SIG-M5 (cell line): ENCODE measurements at places on chromosomes 2 and 18.

DNA sequence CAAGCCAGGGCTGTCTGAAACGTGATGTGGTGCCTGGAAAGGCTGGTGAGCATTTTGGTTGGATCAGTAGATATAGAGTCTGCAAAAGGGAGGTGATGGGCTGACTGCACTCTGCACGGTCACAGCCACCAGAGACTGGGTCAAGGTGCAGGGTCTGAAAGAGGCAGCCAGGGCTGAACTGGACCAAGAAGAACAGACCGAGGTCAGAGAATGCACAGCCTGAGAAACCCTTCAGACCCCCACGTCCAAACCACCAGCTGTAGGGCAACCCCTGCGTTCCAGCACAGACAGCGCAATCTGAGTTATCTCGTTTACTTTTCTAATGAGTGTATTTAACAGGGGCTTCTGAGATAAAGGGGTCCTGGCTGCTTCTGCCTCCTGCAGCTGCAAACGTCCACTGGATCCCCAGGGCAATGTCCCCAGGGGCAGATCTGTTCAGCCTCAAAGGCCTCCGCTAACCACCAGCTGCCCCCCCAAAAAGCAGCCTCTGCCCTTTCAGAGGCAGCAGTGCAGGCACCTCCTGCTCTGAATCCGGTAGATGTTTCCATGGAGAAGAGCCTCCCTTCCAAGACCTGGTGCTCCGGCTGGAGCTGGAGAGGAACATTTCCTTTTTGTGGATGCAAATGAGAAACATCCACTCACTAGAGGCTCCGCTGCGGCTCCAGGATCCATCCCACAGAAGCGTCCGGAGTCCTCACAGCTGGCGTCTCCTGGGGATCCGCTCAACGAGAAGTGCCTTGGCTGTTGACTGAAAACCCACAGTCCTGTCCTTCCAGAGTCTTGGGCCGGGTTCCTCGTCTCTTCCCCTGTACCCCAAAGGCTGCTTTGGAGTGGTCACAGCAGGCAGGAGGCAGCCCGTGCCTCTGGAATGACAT, 970 bp upstream of the KCNG2 start:
- DNase-seq, result no peak

GRCh38 chr2:98219152-98219551, 127.1 kb upstream of the CNGA3 start:
- DNase-seq, result no peak

GRCh38 chr2:169782513-169782912, 16.2 kb upstream of the SSB start:
- DNase-seq, result no peak

GRCh38 chr2:191302459-191303139, 57.4 kb downstream of the MYO1B start:
- no peak for DNase-seq

- no peak for DNase-seq
Measured at GRCh38 chr18:24170360-24170759, 31.5 kb downstream of the CABYR start.

GRCh38 chr18:80075940-80076339, 33.1 kb upstream of the ADNP2 start:
- DNase-seq, result no peak

DNA sequence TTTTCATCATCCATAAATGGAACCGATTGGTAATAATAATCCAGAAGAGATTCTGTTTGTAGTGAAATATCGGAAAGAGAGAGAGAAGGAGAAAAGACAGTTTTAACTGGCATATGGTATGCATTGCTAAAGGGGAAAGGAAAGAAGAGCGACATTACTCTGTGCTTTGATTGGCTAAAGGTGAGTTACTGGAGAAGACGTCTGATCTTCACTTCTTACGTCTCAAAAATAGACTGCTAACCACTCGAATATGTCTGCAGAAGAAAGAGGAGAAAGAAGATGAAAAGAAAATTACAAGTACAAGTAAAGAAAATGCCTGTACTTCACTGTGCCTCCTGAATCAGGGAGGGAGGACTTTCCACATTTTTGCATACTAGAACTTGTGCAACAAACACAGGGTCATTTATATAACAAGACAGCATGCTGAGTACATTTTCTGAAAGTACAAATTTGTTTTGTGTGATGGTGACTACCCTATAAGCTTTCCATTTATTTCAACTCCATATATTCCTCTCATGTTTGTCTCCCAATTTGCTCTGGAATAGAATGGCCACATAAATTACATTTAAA, 787.2 kb downstream of the RNF144A start:
- no peak for DNase-seq

DNA sequence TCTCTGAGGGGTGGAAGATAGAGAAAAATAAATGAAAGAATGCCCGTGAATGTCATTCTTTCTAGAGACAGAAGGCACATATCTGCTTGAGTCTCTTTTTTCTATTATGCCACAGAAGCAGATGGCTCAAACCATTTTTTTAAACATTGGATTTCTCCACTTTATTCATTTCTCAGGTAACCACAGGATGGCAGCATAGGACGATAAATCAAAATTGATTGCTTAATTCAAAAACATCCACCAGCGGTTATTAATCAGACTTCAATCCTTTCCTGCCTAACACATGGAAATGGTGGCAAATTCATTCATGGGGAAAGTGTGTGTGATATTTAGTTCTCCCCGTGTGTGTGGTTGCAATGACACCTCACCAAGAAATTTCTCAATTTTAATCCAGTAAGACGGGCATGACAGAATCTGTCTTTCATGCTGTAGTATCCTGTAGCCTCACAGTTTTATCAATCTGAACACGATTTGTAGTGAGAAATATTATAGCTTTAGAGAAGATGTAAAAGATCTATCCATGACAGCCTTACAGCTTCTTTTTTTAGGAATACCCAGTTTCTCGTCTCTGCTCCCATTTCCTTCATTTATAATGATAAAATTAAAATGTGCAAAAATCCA, 72.2 kb downstream of the DSC3 start:
- DNase-seq, result no peak

DNA sequence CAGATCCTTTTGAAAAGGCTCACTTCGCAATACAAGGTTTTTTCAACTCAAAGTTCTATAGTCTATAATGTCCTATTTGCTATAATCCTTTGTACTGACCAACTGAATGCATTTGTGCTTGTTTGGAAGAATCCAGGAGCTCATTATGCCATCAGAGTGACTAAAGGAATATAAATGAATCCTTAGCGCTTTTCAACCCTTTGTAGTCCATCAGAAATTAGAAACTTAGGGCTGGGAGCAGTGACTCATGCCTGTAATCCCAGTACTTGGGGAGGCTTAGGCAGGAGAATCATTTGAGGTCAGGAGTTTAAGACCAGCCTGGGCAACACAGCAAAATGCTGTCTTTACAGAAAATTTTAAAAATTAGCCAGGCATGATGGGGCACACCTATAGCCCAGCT, 330.2 kb upstream of the CHAC2 start:
- DNase-seq, result no peak

DNA sequence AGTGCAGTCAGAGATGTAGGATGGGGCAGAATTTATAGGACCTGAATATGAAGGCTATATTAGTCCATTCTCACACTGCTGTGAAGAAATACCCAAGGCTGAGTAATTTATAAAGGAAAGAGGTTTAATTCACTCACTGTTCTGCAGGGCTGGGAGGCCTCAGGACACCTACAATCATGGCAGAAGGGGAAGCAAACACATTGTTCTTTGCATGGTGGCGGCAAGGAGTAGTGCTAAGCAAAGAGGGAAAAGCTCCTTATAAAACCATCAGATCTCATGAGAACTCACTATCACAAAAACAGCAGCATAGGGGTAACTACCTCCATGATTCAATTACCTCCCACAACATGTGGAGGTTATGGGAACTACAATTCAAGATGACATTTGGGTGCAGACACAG, 76.8 kb upstream of the MSTN start:
- no peak for DNase-seq

DNA sequence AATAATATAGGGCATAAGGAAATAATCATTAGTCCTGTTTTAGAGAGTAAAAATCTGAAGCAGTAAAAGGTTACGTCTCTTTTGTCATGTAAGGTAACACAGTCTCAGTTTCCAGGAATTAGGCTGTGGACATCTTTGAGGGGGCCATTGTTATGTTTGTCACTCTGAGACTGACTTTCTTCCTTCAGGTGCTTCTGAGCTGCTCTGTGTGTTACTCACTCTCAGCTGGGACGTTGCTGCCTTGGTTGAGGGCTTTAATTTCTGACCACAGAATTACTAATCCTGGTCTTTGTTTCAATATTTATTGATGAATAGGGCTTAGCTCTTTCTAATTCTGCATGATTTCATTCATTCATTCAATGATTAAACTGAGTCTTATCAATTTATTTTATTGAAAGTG, 55.9 kb upstream of the SLC38A11 start:
- no peak for DNase-seq
